ENCODE measurements at places on chromosomes 4 and X. TPM values are rescaled to one million over a fixed set of nuclear protein-coding genes. Genes with fewer than 3 reads are reported as not detected.

DNA sequence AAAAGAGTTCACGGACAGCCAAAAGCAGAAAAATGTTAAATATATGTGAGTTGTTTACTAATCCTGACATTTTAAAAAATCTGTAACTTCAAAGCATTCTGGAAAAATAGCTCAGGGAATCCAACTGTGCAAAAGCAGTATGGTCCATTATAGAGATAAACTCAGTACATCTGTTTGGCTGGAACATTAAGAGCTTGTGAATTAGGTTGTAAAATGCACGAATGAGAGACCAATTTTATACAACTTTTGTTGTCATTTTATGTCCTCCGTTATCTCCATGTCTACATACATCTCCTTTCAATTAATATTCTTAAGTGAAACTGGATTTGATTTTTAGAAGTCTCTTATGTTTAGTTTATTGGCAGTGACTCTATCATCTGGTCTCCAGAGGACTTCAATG, 367.0 kb upstream of the ATOH1 start:
- DNase-seq, result no peak

DNA sequence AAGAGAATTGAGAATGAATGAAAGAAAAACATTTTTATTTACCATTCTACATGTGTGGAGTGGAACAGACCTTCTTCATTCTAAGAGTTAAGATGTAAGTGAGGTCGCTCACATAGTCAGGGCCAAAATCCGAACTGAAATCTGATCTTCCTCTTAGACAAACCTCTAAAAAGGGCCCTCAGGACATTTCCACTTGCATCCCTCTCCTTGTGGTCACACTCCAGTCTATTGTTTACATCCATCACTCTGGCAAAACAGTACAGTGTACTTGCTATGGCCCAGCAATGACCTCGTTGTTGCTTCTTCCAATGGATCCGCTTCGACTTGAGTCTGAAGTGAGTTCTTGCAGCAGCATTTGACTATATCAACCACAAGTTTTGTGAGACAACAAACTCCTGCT, 54.2 kb downstream of the MOSPD2 start:
- no peak for DNase-seq

DNA sequence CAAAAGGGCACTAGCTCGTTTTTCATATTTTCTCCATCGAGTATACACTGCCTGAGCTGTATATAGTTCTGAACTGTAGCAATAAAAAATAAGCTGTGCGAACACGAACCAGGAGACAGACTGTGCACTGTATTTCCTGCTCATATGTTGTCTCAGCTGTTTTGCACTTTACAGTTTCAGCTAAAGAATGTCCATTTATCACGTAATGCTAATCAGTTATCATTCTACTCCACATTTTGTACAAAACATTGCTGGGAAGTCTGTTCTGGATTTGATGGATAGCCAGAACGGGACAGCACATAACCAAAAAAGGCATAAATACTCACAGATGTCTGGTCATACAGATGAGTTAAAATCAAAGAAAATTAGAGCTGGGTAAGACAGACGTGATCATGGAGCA, 315.5 kb upstream of the ADGRL3 start:
- DNase-seq, result no peak

DNA sequence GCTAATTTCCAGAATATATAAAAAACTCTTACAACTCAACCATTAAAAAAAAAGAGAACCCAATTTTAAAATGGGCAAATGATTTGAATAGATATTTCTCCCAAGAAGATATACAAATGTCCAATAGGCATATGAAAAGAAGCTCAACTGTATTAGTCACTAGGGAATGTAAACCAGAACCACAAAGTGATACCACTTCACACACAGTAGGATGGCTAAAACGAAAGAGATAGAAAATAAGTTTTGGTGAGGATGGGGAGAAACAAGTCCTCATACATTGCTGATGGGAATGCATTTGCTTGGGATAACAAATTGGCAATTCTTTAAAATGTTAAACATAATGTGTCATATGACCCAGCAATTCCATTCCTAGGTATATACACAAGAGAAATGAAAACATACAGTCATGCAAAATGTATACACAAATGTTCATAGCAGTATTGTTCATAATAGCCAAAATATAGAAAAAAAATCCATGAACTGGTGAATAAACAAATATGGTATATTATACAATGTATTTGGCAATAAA, 5.7 kb downstream of the TCEAL3 start:
- DNase-seq, result no peak

- DNase-seq, result no peak
Observed at GRCh38 chr4:86848732-86849619, at the start of gene SLC10A6. Gene SLC10A6 (minus strand): TSS chr4:86849384. CDS start chr4:86849115, 269 bp downstream.

DNA sequence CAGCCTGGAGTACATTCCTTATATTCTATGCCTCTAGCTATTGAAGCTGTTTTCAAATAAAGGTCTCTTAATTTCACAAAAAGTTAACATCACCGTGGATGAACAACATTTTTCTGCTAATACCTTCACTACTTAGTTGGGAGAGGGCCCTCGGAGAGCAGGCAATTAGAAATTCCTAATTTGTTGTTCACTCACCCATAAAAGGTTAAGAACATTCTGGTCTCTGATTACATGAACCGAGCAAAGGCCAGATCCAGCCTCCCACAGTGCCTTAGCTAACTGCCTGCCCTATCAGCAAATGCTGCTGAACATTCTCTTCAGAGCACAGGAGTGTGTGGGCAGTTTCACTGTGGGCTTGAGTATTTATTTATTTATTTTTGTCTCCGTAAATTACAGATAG, 36.0 kb upstream of the TTC29 start:
- no peak for DNase-seq

DNA sequence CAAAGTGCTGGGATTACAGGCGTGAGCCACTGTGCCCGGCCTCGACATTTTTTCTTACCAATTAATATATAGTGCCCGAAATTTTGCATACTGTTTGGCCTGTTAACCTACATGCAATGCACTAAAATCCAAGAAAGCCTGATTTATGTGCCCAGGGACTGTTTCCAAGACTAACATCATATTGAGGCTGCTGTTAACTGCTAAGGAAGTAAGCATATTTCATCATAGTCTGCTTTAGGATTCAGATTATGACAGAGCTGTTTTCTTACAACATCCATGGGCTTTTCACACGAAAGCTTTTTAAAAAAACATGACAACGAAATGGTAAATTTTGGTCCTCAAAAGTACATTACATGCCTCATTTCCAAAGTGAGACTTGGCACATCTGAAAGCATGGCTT, 84.4 kb downstream of the STOX2 start:
- DNase-seq, result no peak

DNA sequence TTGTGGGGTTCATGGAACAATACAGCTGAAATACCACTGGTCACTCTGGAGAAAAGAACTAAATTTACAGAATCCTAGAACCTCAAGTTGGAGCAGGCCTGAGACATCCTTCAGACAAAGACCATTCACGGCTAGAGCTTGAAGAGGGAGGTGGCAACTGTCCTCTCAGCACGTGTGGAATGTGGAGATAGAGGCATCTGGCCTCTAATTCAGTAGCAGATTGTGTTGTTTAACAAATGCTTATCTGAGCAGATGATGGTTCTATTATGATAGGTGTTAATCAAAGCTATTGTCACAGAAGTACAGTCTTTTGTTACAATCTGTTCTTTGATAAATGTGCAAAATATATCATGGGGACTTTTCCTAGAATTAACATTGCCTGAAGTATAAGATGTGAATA, 121.7 kb upstream of the KCNIP4 start:
- no peak for DNase-seq

DNA sequence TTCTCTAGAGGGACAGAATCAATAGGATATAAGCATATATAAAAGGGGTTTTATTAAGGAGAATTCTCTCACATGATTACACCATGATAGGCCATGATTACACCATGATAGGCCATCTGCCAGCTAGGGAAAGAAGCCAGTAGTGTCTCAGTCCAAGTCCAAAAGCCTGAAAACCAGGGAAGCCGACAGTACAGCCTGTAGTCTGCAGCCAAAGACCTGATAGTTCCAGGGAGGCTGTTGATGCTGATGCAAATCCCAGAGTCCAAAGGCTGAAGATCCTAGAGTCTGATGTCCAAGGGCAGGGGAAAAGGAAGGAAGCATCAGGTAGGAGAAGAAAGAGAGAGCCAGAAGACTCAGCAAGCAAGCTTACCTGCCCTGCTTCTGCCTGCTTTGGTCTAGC, 411.3 kb upstream of the EMCN start:
- no peak for DNase-seq

GRCh38 chrX:127112726-127113125, 293.2 kb downstream of the PRR32 start:
- no peak for DNase-seq

- no peak for DNase-seq
Observed at GRCh38 chrX:34881671-34882070, 60.9 kb upstream of the FAM47B start.

SLITRK2 gene
- polyA plus RNA-seq, result not detected

CTAG2 gene
- polyA plus RNA-seq, result not detected

MORC4 gene
- polyA plus RNA-seq, result 0.14 TPM

PAGE2B gene
- not detected for polyA plus RNA-seq

SMIM31 gene
- not detected for polyA plus RNA-seq

All from naive B cell (primary cell).